Neural crest cell (in vitro differentiated cells): ENCODE measurements at places on chromosomes 4 and X. TPM values are rescaled to one million over a fixed set of nuclear protein-coding genes. Genes with fewer than 3 reads are reported as not detected.

- H3K36me3 ChIP-seq = no peaks in the 10 kb centered on the region
- peaks cover 16% of the 10 kb centered on the region for H3K4me1 ChIP-seq
- no peak overlapping the region for H3K27ac ChIP-seq
- H3K4me3 ChIP-seq = no peak overlapping the region
- DNase-seq = peak; percentile 42
- H3K27me3 ChIP-seq = no peaks in the 10 kb centered on the region
Observed at GRCh38 chr4:22897520-22898108, 204.9 kb downstream of the GBA3 start.

DNA sequence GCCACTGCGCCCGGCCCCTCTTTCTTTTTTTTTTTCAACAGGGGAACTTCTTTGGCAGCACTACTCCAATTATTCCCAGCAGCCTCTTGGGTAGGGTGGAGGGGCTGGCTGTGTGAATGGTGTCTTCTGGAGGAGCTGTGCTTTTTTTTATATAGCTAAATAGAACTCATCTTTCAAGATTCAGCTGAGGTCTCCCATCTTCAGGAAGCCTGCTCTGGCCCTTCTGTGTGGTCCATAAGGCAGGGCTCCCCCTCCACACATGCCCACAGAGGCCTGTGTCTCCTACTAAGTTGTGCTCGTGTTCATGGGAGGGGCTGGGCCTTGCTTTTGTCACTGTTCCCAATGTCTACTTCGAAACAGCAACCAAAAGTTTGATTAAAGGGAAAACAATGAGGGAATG lies 116.8 kb downstream of the AFAP1 start:
- no peak overlapping the region for H3K4me3 ChIP-seq
- DNase-seq = no peak
- peaks cover 23% of the 10 kb centered on the region for H3K4me1 ChIP-seq
- H3K36me3 ChIP-seq = peaks cover 3% of the 10 kb centered on the region
- H3K27me3 ChIP-seq = no peaks in the 10 kb centered on the region

GRCh38 chrX:153766098-153766817 lies 2.2 kb downstream of the PLXNB3 start:
- peak overlapping the region; percentile 90 for H3K27ac ChIP-seq
- no peak for DNase-seq
- no peaks in the 10 kb centered on the region for H3K36me3 ChIP-seq
- H3K4me1 ChIP-seq = peaks cover 12% of the 10 kb centered on the region
- H3K4me3 ChIP-seq = peak overlapping the region; percentile 76

DNA sequence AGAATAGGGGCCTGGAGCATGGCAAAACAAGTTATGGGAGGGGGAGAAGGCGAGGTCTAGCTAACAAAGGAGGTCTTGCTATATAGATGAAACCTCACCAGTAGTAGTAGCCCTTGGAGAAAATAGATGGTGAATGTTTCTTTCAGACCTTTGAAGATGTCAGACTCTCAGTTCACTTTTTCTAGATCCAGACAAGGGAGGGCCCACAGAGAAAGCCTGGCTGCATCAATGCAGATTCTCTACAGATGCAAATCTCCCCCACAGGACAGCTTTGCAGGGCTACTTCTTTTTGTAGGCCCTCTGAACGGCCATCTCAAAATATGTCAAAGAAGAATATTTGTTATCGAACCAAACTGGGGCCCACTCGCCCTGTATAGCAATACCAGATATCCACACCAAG lies 159.7 kb downstream of the ANK2 start:
- H3K4me3 ChIP-seq = no peak overlapping the region
- H3K27me3 ChIP-seq = no peaks in the 10 kb centered on the region
- H3K27ac ChIP-seq = peak overlapping the region; percentile 4

- H3K36me3 ChIP-seq = peaks cover 31% of the 10 kb centered on the region
- H3K27me3 ChIP-seq = peaks cover 13% of the 10 kb centered on the region
- H3K4me1 ChIP-seq = peaks cover 20% of the 10 kb centered on the region
- peak overlapping the region; percentile 64 for H3K4me3 ChIP-seq
- no peak overlapping the region for H3K27ac ChIP-seq
Observed at GRCh38 chr4:121408-122084, 2.8 kb upstream of the ZNF718 start.

- no peak for DNase-seq
- H3K4me1 ChIP-seq = no peaks in the 10 kb centered on the region
- H3K4me3 ChIP-seq = no peak overlapping the region
- peaks cover 30% of the 10 kb centered on the region for H3K27me3 ChIP-seq
Observed at GRCh38 chr4:105572296-105572695, 19.9 kb downstream of the ARHGEF38 start.

DNA sequence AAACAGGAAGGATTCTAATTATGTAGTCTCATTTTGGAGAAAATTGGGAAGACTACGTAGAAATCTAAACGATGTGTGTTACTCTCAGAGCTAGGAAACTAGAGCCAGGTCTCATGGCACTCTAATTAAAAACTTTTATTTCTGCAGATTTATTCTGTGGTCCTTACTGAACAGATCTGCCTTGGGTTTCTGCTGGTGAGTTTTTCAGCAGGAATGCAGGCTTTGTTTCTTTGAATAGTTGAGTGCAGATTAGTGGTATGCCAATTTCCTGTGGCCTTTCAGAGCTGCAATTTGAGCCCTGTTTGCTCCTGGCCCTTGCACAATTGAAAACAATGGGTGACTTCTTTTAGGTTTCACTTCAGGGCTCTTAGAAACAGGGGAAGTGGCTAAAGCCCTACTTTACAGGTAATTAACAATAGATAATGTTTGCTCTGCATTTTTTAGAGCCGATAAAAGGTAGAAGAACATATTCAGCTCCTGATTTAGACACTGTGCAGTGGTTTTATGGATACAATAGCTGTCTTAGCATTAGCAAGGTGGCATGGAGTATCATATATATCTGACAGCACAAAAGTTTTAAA lies 21.8 kb downstream of the SPRY1 start:
- H3K27ac ChIP-seq = peak overlapping the region; percentile 21
- H3K27me3 ChIP-seq = no peaks in the 10 kb centered on the region
- DNase-seq = no peak
- H3K4me3 ChIP-seq = peak overlapping the region; percentile 1
- H3K4me1 ChIP-seq = peaks cover 55% of the 10 kb centered on the region

GRCh38 chr4:6910340-6910959 lies 824 bp downstream of the TBC1D14 start:
- peak overlapping the region; percentile 98 for H3K4me3 ChIP-seq
- H3K27ac ChIP-seq = peak overlapping the region; percentile 97
- no peaks in the 10 kb centered on the region for H3K36me3 ChIP-seq
- peaks cover 38% of the 10 kb centered on the region for H3K4me1 ChIP-seq
- DNase-seq = no peak

DNA sequence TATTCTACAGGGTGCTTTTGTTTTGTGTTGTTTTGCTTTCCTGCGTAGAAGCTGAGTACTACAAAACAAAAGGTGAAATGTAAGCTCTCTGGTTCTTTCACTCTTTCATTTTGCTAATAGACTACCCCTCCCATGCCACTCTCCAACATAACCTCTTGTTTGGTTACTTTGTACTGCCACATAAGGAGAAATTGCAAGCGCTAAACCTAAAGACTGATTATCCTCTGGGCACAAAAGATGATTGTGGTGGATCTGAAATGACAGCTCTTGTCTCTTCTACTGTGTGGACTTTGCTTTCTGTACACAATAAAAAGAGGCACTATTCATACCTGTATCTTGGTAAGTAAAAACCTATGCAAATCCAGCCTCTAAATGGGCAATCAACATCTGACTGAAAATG lies 5.3 kb downstream of the MBNL3 start:
- no peak overlapping the region for H3K27ac ChIP-seq
- H3K4me1 ChIP-seq = peaks cover 84% of the 10 kb centered on the region
- H3K4me3 ChIP-seq = peak overlapping the region; percentile 26
- no peak for DNase-seq
- H3K36me3 ChIP-seq = no peaks in the 10 kb centered on the region

The GLA gene
- total RNA-seq = 48.0 and 50.7 TPM in 2 replicates

GRCh38 chr4:106266201-106266600 lies 49.8 kb downstream of the TBCK start:
- H3K36me3 ChIP-seq = no peaks in the 10 kb centered on the region
- H3K27me3 ChIP-seq = no peaks in the 10 kb centered on the region
- no peak for DNase-seq
- no peaks in the 10 kb centered on the region for H3K4me1 ChIP-seq

DNA sequence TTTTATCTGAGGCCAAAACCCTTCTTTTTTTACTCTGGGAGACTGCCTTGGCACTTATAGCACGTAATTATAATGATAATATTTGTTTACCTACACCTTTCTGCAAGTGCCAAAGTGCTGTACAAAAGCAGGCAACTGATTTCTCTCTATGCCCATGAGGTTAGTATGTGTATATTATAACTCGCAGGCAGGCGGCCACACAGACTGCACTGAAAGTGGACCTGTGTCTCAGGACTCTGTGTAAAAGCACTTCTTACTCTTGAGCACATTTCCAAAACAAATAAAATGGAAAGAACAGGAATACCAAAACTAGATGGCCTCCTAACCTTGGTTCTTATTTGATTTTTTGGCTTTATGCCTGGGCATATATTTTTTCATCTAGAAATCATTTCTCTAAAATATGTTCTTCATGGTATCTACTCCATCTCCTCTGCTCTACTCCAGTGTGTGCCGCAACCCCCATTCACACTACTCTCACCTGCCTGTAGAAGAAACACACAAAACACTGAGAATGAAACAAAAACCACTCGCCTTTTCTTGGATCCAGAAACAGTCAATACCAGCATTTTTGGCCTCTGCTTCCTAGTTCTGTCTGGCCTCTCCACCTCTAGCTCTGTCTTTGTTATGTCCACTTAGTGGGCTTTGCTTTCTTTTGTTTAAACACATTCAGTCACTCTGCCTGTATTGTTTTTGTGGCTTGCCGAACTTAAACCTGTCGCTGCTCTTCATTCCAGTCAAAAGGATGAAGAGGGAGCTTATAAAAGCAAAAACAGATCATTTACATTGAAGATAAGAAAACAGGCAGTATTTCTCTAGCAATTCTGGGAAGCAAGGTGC lies 934.5 kb upstream of the TENM3 start:
- H3K4me1 ChIP-seq = peaks cover 11% of the 10 kb centered on the region
- no peaks in the 10 kb centered on the region for H3K36me3 ChIP-seq
- no peak for DNase-seq
- no peak overlapping the region for H3K4me3 ChIP-seq

The SLC2A9 gene
- 0.26 TPM in 1 of 2 replicates, not detected in the other for total RNA-seq

The TNIP3 gene
- not detected in 2 replicates for total RNA-seq

DNA sequence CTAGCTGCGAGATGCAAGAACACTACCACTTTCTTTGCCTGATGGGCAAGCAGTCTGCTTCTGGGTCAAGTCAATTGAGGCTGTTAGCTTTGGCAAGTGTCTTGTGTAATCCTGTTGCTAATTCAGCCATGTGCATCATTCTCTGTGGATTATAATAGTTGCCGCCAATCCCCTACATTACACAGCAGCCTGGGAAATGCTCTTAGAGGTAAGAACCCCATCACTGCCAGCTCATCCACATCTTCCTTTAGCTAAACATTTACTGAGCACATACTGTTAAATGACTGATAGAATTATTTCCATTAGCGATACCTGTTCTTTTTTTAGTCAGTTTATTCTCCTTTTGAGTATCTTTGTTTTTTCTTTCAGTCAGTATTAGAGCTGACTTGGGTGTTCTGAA lies 116.2 kb downstream of the CBR4 start:
- no peaks in the 10 kb centered on the region for H3K27me3 ChIP-seq
- H3K36me3 ChIP-seq = peaks cover 33% of the 10 kb centered on the region
- no peaks in the 10 kb centered on the region for H3K4me1 ChIP-seq

- DNase-seq = no peak
- no peak overlapping the region for H3K27ac ChIP-seq
- H3K4me1 ChIP-seq = peaks cover 16% of the 10 kb centered on the region
- no peaks in the 10 kb centered on the region for H3K27me3 ChIP-seq
- peaks cover 3% of the 10 kb centered on the region for H3K36me3 ChIP-seq
Observed at GRCh38 chr4:151673908-151674520, 86.8 kb downstream of the GATB start.

DNA sequence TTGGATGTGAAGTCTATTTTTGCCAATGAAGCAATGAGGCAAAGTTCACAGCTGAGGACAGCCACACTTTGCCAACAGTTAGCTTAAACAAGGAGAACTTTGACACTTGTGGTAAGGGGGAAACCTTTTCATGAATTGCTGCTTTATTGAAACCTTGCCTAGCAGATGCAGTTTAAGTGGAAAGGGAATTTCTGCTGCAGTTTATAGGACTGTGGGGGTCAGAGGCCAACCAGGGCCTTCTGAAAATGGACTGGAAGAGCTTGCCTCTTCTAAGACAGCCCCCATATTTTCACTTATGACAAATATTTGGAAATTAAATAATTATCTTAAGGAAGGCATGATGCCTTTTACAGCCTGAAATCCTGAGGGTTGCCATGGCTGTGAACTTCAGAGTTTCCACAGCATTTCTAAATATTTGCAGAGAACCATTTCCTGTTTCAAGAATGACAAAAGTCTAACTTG lies 550.3 kb downstream of the RAB28 start:
- no peak overlapping the region for H3K4me3 ChIP-seq
- DNase-seq = peak; percentile 3
- H3K36me3 ChIP-seq = no peaks in the 10 kb centered on the region
- H3K27me3 ChIP-seq = peaks cover 5% of the 10 kb centered on the region
- H3K27ac ChIP-seq = no peak overlapping the region

GRCh38 chr4:185945252-185945651 lies 123.7 kb upstream of the TLR3 start:
- H3K27me3 ChIP-seq = no peaks in the 10 kb centered on the region
- no peak overlapping the region for H3K4me3 ChIP-seq
- DNase-seq = no peak
- H3K27ac ChIP-seq = no peak overlapping the region
- no peaks in the 10 kb centered on the region for H3K36me3 ChIP-seq
- no peaks in the 10 kb centered on the region for H3K4me1 ChIP-seq

GRCh38 chr4:30860978-30861377 lies 140.8 kb downstream of the PCDH7 start:
- no peak overlapping the region for H3K27ac ChIP-seq
- no peaks in the 10 kb centered on the region for H3K4me1 ChIP-seq
- no peak overlapping the region for H3K4me3 ChIP-seq
- H3K27me3 ChIP-seq = no peaks in the 10 kb centered on the region
- no peaks in the 10 kb centered on the region for H3K36me3 ChIP-seq

The UBE2A gene
- total RNA-seq = 43.5 and 45.4 TPM in 2 replicates

The VCX3B gene
- total RNA-seq = not detected in 2 replicates

DNA sequence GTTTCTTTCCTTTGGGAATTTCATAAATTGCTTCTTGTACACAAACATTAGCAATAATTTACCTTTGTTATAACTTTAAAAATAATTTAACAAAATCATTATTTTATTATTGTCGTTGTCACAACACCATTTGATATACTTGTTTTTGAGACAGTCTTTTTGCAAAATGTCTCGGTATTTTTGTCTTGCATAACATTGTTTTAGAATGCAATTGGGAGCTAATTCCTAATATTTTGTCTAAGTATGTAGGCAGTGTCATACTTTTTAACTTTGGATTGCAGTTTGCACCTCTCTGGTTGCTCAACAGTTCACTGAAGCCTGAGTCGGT lies 340 bp upstream of the CFAP299 start:
- peaks cover 8% of the 10 kb centered on the region for H3K4me1 ChIP-seq
- no peak for DNase-seq
- peak overlapping the region; percentile 90 for H3K4me3 ChIP-seq
- H3K27ac ChIP-seq = no peak overlapping the region

The AFM gene
- not detected in 2 replicates for total RNA-seq

The CD38 gene
- 0.05 and 0.11 TPM in 2 replicates for total RNA-seq

GRCh38 chr4:79763486-79764075 lies 309.4 kb downstream of the ANTXR2 start:
- no peaks in the 10 kb centered on the region for H3K4me1 ChIP-seq
- H3K36me3 ChIP-seq = no peaks in the 10 kb centered on the region
- no peak for DNase-seq
